ENCODE measurements at places on chromosomes 11 and 22.
A peak's percentile ranks its signal among the peaks of the same experiment; 100 is the strongest.

DNA sequence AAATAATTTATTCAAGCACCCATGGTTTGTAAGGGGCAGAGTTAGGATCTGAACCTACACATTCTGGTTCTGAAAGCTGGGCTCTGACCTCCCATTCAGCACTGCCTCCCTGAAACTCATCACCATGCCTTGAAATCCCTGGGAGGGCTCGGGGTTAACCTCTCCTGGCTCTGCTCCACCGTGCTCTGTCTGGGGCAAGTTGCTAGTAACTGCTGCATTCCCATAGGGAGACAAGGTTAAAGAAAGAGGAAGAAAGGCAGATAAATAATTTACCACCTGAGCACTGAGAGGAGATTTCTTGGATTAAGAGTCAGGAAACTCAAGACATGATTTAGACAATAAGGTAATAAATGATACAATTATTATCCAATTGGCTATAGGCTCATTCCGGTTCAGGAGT is 199.3 kb downstream of the KIF18A start:
- DNase-seq: no peak

GRCh38 chr11:119586181-119586580 is 142.8 kb downstream of the NECTIN1 start:
- no peak for DNase-seq

DNA sequence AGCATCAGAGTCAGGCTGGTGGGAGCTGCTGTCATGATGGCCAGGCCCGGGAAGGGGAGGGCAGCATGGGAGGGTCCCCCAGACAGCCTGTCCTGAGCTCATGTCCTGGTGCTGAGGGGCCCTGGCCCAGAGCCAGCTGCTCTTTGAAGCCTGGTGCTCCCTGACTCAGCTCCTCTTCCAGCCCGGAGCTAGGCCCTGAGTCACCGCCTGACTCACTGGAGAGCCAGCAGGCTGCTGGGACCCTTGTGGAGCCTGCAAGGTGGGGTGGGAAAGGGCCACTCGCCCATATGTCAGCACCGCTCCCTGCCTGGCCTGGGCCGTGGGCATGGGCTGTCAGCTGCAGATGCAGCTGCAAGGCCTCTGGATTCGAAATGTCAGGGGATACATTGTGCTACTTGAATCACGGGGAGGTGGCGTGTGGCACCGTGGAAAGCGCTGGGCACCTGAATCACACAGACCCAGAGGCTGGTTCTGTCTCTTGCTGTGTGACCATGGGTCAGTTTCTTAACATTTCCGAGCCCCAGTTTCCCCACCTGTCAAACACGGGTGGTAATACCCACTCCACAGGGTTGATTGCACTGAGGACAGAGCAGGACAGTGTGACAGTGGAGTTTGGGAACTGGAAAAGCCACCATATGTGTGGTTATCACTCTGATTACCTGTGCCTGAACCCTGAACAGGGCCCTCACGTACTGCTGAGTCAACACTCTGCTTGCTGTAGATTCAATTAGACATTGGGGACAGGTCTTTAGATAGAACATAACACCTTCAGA is 4.4 kb downstream of the CACNA1I start:
- DNase-seq: peak; percentile 57

- peak; percentile 96 for DNase-seq
Observed at GRCh38 chr22:44523981-44524759, 26.1 kb upstream of the RTL6 start.

DNA sequence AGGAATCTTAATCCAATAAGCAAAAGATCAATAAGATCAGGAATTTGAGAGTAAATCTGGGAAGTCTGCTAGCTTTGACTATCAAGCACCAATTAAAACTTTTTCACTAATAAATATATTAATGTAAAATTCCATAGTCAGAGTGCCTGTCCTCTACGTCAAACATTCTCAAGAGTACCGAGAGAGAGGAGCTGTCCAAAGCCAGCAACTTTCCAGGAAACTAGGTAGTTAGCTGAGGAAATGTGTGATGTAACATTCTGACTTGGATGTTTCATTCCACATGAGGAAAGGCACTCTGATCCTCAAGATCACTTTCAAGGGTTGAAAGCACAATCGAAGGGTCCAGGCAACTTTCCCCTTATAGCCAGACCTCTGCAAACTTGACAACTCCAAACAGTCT is 113.2 kb downstream of the STK33 start:
- DNase-seq: no peak

GRCh38 chr11:56716379-56716854 is 17.5 kb downstream of the OR9G1 start:
- DNase-seq: no peak

DNA sequence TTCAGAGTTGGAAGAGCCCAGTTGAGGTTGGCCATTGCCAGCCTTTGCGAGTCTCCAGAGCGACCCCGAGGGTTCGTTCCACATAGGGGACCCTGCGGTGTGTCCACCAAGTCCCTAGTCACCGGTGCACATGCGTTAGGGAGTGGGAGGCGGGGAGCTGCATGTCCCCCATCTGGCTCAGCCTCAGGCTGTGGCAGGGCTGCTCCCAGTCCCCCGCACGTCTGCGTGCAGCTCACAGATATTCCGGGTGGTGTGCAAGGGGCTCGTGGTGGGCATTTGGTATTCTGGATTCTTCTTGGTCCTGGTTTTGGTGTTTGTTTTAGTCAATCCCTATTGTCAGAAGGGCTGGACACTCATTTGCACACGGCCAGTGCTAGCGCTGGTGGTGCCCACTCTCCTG is 48.8 kb downstream of the MUC6 start:
- DNase-seq: no peak

DNA sequence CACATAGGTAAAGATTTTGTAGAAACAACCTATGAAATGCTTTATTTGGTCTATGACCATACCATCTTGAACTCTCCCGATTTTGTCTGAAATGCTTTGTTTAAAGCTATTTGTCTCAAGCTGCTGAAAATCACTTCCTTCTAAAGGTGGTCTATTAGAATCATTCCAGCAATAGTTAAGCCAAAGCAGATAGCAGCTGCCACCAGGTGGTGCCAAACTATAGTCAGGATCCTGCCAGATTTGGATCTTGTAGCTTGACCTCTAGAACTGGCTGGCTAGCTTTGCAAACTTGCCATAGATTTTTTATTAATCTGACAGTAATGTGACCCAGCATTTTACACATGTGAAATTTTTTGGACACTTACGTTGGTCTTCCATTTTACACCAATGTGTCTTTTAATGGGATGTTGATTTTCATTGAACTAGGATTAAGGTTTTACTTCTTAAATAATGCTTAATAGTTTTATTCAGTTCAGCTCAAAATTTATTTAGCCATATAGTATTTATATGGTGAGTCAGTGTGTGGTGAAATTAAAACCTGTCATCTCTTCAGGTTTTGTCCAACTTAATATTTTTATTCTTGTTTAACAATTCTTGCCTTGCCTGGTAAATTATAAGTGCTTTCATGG is 19.7 kb downstream of the CTR9 start:
- DNase-seq: no peak

DNA sequence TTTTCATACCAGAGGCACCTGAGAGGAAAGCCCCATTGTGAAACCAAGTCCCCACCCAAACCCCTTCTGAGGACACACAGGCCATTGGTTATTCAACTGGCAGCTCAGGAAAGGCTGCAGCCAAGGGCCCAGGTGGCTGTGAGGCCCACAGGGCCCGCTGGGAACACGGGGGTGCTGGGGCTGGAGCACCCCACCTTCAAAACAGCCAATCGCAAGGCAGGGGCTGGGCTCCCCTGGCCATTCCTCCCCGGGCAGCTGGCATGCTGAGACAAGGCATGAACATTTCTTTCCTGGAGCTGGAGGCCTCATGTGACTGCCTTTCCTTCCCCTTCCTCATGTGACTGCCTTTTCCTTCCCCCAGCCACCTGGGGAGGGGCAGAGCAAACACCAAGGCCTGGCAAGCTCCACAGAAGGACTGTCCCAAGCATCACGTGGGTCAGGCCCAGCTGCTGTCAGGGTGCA is 76.9 kb downstream of the PIWIL3 start:
- no peak for DNase-seq

Data from AG04450 (cell line).